ENCODE measurements at places on chromosomes 3 and 15.
A peak's percentile ranks its signal among the peaks of the same experiment; 100 is the strongest.

DNA sequence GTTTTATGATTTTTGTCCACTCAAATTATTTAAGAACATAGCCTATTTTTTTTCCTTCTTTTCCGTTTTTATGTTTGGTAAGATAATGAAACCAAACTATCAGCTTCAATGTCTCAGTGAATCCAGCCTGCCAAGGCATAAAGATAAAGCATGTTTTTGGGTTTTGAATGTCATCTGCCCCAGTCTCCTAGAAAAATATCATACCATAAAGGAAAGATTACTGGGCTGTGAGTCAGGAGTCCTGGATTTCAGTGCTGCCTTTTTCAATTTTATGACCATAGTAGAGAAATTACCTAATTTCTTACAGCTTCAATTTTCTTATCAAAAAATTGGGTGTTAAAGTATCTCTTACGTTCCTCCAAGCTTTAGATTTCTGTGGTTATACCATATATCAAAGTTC is 87.5 kb downstream of the GAP43 start:
- DNase-seq: no peak

DNA sequence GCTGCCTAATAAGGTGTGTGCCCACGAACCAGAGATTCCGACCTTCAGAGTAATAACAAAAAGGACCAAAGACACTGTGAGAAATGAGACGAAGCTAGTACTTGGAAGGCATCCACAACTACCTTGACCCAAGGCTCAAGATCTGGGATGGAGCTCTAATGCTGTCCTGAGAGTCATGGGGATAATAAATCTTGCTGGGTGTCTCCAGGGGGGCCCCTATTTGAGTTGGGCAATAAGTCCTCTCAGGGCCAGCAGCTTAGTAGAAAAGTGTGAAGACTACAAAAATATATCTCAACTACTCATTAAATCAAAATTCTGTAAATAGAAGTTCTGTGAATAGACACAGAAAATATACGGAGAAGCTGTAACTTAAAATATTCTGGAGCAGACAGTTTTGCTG is 2.9 kb upstream of the NDN start:
- no peak for DNase-seq

- DNase-seq: no peak
Observed at GRCh38 chr3:182028081-182028480, 316.4 kb downstream of the SOX2 start.

GRCh38 chr3:52034651-52035050 is 21.7 kb downstream of the DUSP7 start:
- DNase-seq: no peak

GRCh38 chr15:61989667-61990066 is 70.6 kb downstream of the VPS13C start:
- no peak for DNase-seq

DNA sequence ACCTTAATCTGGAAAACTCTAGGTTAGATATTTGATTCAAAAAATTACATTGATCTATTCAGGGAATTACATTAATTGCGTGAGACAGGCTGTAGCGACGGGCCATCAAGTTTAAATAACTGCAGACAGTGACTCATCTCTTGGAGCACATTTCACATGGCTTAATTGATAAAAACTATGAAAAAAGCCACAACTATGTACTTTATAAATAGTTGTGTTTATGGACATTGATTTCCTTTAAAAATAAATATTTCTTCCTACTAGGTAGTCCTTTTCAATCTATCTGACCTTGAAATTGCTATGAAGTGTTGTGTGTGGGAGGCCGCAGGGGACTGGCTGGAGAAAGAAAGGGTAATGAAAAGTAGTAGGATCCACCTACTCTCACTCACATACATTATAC is 157.8 kb downstream of the IL1RAP start:
- no peak for DNase-seq

GRCh38 chr3:59783468-59783988 is 733.7 kb upstream of the CFAP20DC start:
- DNase-seq: no peak

DNA sequence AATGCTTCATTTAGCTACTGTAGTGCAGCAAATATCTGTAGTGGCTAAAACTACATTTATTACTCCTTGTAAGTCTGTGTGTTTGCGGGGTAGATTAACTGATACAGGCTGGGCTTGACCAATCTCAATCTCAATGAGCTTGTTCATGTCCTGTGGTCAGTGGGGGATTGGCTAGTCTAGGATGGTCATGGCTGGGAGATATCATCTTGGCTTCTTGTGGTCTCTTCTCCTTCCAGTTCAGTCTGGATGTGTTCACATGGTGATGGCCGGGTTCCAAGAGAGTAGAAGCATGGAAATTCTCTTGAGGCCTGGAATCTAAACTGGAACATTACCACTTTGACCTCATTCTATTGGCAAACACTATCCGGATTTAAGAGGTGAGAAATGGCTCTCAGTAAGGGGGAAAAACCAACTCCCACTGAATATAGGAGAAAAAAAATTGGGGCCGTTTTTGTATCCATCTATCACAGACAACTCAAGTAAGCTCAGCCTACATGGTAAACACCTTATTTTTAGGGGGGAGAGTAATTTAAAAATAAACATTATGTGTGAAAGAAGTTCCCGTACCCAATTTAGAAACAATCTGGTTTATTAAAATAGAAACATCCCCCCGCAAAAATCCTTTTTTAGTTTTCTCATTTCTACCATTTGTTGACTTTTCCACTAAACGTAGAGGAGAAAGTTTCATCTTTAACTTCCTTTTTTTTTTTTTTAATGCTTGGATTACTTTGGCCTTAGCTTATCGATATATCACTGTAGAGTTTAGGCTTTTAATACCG is 284.9 kb upstream of the TBC1D5 start:
- DNase-seq: peak; percentile 42

GRCh38 chr3:38755130-38755529 is 60.9 kb downstream of the SCN10A start:
- no peak for DNase-seq

- DNase-seq: no peak
Observed at GRCh38 chr3:149977386-149977785, 6.7 kb upstream of the PFN2 start.

GRCh38 chr3:152229692-152230091 is 39.0 kb upstream of the MBNL1 start:
- no peak for DNase-seq

DNA sequence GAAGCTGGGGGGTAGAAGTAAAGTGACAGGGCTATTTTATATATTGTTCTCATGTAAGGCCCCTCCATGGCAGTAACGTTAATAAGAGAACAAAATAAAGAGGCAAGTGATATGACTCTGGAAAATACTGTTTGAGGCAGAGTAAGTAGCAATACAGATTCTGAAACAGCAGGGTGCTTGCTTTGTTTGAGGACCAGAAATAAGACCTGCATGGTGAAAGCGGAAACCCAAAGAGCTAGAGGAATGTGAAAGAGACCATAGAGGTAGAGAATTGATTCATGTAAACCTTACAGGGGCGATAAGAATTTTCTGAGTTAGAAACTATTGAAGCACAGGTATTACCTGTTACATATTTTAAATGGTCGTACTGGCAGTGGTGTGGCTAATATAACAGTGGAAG is 1517.1 kb downstream of the SI start:
- DNase-seq: no peak

- no peak for DNase-seq
Observed at GRCh38 chr15:41396111-41396510, 6.2 kb downstream of the NDUFAF1 start.

GRCh38 chr3:141049681-141050080 is 1.5 kb upstream of the SPSB4 start:
- no peak for DNase-seq

DNA sequence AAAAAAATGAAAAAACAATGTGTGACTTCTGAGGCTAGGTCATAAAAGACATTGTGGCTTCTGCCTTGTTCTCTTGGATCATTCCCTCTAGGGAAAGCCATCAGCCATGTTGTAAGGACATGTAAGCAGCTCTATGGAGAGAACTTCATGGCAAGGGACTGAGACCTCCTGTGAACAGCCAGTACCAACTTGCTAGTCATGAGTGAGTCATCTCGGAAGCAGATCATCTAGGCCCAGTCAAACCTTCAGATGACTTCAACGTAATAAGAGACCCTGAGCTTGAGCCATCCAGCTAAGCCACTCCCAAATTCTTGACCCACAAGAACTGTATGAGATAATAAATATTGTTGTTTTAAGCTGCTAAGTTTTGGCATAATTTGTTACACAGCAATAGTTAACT is 4.9 kb downstream of the MON1A start:
- no peak for DNase-seq

DNA sequence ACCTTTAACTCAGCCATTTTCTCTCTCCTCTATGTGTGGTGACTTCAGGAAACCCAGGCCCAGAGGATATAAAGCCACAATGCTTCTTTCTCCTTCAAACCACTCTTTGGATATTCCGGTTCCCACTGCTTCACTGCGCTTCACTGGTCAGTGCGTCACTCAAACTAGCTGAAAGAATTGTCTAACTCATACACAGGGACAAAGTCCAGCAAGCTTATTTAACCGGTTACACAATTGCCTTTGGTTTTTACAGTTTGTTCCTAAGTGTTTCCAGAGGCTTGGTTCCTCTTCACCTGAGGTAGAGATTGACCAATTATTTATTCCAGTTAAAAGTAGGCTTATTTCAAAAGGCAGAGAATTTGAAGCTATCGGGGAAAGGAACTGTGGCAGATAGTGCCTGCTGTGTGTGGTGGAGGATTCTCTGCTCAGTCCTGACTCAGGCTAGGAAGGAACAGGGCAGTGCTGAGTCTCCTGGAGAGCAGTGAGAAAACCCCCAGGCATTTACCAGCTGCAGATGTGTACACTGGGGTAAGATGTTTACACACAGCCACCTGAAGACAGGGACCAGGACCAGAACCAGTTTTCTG is at the start of gene HGD:
TSS of gene HGD (minus strand) at position 145 of the 587 bp plus-strand sequence. CDS start at position 17, 128 bp downstream.
- no peak for DNase-seq

GRCh38 chr3:123778991-123779622 is 105.0 kb downstream of the MYLK start:
- no peak for DNase-seq

DNA sequence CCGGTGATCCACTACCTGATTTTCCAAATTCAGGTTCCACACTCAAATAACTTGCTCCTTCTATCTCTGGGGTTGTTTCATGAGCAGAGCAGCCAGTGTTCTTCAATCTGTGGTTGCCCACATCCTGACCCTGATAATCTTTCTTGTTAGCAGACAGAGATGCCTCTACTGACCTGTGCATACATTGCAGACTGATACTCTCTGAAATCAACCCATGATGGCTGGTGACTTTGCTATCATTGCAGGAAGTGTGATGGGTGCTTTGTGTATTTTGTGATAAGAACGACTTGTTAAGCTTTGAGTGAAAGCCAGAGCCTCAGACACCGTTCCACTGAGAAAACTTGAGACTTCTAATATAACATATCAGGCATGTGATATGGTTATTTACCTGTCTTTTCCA is 39.9 kb downstream of the GATM start:
- no peak for DNase-seq

DNA sequence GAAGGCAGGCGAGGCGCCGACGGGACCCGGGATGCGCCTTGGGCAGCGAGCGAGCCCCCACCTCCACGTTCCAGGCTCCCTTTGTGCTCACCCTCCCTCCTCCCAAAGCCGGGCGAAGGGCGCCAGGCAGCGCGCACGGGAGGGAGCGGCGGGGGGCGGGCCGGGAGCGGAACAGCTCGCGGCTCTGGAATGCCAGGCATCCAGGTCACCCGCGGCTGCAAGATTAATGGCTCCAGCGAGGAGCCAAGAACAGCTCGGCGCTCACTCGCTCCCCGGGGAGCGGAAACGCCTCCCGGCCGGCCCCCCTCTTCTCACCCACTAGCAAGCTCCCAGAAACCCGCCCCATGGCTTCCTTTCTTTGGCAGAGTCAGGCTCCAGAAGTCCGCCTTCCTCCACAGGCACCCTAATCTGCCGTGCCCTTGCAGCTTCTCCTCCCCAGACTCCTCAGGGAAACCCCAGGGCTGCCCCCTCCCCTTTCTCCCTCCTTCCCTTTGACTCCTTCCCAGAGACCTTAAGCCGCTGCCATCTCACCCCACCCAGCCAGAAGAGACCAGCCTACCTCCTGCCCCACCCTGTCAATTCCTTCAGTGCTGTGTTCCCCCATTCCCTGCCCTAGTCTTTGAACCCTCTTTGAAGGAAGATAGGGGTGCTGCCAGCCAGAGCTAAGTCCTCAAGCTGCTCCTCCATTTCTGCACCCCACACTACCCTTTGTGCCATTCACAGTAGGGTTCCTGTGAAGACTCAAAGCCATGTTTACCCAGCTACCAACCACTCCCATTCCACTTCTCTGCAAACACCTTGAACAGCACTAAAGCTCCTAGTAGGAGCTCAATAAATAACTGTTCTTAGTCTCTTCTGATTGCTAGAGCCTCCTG is 9.9 kb downstream of the AMOTL2 start:
- peak; percentile 94 for DNase-seq

DNA sequence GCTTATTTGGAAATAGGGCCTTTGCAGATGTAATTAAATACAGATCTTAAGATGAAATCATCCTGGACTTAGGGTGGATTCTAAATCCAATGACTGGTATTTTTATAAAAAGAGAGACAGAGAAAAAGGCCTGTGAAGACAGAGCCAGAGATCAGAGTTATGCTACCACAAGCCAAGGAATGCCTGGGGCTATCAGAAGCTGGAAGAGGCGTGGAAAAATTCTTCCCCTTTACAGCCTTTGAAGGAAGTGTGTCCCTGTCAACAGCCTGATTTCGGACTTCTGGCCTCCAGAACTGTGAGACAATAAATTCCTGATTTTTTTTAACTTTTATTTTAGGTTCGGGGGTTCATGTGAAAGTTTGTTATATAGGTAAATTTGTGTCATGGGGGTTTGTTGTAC is 154.1 kb upstream of the CADPS start:
- no peak for DNase-seq

GRCh38 chr3:100189444-100189964 is 71.3 kb upstream of the TBC1D23 start:
- DNase-seq: no peak

DNA sequence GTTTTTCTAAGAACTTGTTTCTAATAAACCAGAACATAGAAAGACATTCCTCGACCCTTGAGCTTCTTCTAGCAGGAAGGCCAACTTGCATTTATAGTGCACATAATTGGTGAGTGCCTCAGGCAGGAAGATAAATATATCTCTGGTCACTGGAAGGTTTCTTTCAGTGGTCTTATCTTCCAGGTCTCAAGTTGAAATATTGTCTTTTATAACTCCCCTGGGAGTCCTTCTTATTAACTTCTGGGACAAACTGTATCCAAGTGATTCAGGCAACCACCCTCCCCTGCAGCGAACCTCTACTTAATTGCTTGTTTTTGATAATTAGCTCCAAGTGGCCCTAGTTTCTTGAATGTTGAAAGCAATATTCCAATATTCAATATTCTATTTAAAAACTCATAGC is 346.8 kb upstream of the GOLIM4 start:
- DNase-seq: no peak

Measured in right cardiac atrium (tissue), 5 donors.